ENCODE measurements at places on chromosomes 1 and 21.

DNA sequence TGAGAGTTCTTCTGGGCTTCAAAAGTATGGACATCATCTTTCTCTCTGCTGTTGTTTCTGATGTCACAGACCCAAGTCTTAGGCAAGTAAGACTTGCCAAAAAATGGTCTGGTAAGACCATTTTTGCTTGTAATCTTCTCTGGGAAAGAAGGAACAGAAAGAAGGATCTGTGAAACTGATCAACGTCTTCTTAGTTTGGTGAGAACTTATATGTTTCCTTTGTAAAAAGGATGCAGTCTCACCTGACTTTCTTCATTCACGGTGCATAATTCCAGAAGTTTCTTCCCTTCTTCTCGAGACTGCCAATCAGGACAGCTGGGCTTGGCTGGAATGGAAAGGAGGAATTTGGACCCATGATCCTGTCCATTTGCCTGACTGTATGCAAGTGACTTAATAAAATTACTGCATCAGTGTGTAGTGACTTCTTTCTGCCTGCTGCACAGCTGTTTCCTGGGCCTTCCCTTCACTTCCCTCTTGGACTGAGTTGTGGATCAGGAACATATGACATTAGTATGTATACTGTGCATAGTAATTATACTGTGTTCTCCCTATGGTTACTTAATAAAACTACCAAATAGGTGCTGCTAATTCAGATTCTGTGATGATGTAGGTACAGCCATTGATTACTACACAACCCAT lies 7.6 kb upstream of the DENND1B start:
- DNase-seq: no peak

DNA sequence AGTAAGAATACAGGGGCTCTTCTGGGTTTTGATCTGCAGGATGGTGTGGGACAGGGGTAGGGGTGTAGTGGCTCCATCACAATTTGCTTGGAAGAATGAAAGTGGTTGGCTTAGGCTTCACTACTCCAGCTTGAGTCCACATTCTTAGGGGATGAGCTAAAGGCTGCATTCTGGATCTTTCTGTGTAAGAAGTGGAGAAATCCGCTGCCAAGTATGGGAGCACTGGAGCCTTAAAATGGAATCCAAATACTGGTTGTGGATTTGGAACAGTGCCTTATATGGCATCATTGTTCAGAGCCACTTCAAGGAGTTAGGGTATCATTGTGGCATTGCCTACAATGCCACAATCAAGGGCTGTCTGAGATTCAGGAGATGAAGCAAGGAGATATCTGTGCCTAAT lies 187.1 kb downstream of the LMO4 start:
- no peak for DNase-seq

- DNase-seq: no peak
Observed at GRCh38 chr21:36999131-36999898, 7.2 kb upstream of the RIPPLY3 start.

GRCh38 chr1:100736324-100736723 lies 16.8 kb downstream of the VCAM1 start:
- DNase-seq: no peak

- DNase-seq: no peak
Observed at GRCh38 chr1:226711976-226712741, 26.9 kb downstream of the ITPKB start.

- DNase-seq: no peak
Observed at GRCh38 chr1:198497326-198498102, 43.0 kb downstream of the ATP6V1G3 start.

GRCh38 chr1:246213502-246213901 lies 293.6 kb downstream of the SMYD3 start:
- DNase-seq: no peak

DNA sequence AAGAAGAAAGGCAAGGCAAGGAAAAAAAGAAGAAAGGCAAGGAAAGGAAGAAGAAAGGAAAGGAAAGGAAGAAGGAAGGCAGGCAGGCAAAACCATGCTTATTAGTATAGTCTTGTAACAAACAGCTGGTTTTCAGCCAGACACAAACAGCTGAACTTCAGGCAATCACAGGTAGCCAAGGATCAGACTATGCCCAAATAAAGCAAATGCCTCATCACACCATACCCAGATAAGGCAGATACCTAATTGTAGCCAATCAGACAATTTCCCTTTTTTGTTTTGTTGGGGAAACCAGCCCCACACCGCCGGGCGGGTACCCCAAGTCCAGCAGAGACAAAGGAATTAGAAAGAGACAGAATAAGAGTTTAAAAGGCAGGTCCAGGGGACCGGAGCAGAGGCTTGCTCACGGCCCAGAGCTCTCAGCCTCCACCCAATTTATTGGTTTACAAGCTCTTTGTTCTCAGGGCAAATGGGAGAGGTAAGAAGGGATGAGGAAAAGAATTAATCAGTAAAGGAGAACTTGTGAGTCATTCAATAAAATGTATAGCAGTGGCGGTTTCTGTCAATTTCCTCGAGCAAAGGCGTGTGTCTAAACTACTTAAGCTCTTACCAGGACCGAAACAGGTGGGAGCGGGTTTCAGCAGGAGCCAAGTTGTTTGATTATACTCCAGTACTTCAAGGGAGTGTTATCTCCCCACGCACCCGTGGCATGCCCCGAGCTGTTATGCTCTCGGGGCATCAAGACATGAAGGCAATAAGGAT lies 886.8 kb downstream of the KCNT2 start:
- DNase-seq: no peak

GRCh38 chr1:10806966-10807365 lies 10.5 kb upstream of the CASZ1 start:
- DNase-seq: no peak

DNA sequence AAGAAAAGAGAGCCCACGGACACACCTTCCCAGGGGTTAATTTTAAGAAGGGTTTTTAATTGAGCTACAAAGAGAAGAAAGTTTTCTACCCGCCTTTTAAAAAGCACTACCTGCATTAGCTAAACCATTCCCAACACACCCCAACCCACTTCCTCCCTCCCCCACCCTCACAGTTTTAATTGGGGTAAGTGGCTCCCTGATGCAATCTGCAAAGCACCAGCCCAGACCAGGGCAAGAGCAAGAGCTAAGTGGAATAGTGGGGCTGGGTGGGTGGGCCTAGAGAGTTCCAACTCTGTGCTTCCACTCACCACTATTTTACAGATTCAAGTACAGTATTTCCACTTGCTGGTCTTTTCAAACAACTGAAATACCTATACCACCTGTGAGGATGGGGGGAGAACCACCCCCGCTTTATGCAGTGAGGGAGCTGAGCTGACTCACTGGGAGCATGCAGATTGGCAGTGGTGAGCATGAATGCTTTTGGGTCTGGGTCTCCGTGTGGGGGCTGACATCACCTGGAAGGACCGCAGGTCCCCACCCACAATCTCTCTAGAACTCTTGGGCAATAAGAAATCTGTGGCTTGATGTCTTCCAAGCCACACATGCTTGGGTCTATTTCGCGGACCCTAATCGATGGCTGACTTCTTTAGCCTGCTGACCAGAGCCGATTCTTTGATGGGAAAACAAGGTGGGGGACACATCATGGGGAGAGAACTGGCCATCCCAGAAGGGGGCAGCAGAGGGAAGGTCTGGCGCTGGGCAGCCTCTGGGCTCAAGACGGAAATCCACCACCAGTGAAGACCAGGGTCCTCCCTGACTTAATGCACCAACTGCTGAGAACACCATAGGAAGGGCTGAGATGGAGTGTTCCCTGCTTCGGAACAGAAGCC lies 95.5 kb downstream of the SSBP3 start:
- no peak for DNase-seq

DNA sequence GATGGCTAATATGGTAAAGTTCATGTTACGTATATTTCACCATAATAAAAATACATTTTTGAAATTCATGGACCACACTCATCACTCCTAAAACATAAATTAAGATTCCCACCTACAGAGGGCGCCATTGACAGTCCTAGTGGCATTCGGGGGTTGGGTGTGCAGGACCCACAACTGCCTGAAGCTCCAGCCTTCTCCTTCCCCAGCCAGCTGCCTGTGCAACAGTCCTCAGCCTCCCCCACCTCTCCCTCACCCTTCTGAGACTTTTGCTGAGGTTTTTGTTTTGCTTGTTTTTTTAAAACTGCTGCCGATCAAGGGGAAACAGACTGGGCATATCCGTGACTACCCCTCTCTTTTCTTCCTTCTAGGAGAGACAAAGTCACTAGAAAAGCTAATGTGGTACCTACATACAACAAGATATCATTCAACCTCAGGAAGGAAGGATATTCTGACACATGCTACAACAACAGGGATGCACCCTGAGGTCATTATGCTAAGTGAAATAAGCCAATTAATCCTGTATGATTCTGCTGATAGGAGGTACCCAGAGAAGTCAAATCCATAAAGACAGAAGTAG lies 9.2 kb upstream of the EVA1C start:
- peak; percentile 78 for DNase-seq

- DNase-seq: no peak
Observed at GRCh38 chr1:117405042-117405441, 37.8 kb downstream of the MAN1A2 start.

DNA sequence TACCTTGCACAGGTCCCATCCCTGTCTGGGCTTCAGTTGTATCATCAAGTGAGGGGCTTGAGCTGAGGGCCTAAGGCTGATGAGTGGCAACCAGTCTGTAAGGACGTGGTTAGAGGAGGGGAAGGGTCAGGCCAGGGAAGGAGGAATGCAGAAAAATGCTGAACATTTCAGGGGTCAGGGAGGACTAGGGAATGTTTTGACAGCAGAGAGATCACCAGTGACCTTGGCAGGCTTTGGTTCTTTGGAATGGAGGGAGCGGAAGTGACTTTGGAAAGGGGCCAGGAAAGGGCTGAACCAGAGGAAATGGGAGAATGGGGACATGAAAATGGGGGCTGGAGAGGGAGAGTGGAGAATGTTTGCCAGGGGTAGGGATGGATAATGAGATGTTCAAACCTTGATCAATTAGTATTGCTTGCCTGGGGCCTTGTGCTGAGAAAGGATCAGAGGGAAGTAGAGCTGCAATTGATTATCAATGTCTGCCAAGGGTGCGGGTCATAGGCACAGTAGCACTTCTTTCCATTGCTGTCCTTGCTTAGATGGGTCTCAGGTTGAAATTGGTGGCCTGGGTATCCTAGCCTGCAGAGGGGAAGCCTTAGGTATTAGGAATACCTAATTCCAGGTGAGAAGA lies 7.4 kb downstream of the LDLRAP1 start:
- DNase-seq: peak; percentile 48

- DNase-seq: peak; percentile 34
Observed at GRCh38 chr1:92485381-92486250, 1.1 kb downstream of the GFI1 start.

GRCh38 chr1:221069986-221070385 lies 190.7 kb downstream of the HLX start:
- DNase-seq: no peak

GRCh38 chr1:31036749-31037500 lies 28.6 kb downstream of the PUM1 start:
- DNase-seq: no peak
